Activated gamma-delta T cell treated with Interleukin-2 at 50 U/mL for 16 hours (primary cell): ENCODE measurements at places on chromosomes 2 and 18.

DNA sequence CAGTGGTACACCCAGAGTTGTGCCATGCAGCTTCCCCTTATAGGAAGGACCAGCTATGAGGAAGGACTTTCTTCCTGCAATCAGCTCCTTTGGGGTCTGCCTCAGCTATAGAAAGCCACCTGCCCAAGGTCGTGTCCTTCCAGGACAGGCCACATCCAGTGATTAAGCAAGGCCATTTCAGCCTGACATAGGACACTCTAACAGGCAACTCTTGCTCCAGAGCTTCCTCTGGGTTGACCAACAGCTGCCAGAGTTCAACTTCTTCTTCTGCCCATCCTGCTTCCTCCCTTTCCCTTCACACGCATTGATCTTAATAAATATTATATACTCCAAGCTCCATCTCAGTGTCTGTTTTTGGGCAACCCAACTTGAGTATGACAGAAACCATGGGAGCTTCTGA lies 12.8 kb downstream of the LRP2 start:
- DNase-seq: no peak

DNA sequence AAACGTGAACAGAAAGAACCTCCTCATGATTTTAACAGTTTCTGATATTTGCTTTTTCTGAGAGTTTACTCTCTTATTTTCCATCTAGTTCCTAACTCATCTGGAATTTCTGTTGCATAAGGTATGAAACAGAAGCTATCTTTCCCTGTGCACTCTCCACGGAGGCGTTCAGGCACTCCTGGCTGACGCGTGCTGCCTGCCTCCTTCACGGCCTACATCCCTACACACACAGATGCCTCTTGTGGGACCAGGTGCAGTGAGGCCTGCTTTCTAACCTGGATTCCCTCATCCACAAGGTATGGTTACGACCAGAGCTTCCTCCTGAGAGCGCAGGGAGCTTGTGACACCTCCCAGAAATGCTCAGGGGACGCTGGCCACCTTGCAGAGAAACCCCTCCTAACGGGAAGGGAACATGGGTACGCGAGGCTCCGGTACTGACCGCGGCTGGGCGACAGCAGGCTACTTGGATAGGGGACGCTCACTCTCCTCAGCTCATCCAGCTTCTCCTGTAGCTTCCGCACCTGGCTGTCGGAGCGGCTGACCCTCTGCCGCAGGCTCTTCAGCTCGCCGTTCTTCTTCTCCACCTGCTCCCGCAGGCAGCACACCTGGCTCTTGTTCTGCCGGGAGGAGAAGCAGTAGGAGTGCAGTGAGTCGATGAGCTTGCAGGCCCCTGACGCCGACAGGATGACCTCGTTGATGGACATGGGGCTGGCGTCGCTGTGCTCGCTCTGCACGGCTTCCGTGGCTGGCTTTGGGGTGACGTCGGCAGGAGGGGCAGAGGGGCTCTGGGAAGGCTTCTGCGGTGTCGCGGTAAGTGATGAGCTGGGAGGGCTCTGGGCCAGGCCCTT lies 4.3 kb downstream of the THAP4 start:
- DNase-seq: no peak

GRCh38 chr2:68714866-68715265 lies 19.7 kb upstream of the ARHGAP25 start:
- no peak for DNase-seq

- no peak for DNase-seq
Observed at GRCh38 chr2:46281939-46282338, 15.3 kb upstream of the EPAS1 start.

DNA sequence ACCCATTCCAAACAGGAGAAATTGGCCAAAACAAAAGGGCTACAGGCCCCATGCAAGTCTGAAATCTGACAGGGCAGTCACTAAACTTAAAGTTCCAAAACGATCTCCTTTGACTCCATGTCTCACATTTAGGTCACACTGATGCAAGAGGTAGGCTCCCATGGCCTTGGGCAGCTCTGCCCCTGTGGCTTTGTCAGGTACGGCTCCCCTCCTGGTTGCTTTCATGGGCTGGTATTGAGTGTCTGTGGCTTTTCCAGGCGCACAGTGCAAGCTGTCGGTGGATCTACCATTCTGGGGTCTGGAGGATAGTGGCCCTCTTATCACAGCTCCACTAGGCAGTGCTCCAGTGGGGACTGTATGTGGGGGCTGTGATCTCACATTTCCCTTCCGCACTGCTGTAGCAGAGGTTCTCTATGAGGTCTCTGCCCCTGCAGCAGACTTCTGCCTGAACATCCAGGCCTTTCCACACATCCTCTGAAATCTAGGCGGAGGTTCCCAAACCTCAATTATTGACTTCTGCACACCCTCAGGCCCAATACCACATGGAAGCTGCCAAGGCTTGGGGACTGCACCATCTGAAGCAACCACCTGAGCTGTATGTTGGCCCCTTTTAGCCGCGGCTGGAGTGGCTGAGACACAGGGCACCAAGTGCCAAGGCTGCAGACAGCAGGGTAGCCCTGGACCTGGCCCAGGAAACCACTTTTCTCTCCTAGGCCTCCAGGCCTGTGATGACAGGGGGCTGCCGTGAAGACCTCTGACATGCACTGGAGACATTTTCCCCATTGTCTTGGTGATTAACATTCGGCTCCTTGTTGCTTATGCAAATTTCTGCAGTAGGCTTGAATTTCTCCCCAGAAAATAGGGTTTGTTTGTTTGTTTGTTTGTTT lies 28.7 kb downstream of the PARD6G start:
- no peak for DNase-seq

GRCh38 chr2:44275927-44276303 lies 635 bp downstream of the SLC3A1 start:
- no peak for DNase-seq

- no peak for DNase-seq
Observed at GRCh38 chr2:10400002-10400401, 48.1 kb downstream of the ODC1 start.

GRCh38 chr2:95232232-95232631 lies 24.9 kb downstream of the ZNF892 start:
- DNase-seq: no peak

- DNase-seq: no peak
Observed at GRCh38 chr2:106868275-106868674, 17.7 kb downstream of the ST6GAL2 start.

DNA sequence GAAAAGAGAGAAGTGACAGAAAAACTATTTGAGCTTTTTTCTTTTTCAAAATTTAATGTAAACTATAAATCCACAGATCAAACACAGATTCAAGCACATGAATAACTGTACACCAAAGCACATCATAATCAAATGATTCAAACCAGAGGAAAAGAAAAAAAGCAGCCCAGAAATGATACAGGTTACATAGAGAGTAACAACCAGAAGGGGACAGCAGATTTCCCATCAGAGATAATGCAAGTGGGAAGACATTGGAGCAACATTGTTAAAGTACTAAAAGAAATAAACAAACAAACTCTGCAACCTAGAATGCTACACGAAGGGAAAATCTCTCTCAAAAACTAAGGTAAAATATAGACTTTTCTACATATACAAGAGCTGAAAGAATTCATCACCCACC lies 34.5 kb downstream of the CMPK2 start:
- no peak for DNase-seq

DNA sequence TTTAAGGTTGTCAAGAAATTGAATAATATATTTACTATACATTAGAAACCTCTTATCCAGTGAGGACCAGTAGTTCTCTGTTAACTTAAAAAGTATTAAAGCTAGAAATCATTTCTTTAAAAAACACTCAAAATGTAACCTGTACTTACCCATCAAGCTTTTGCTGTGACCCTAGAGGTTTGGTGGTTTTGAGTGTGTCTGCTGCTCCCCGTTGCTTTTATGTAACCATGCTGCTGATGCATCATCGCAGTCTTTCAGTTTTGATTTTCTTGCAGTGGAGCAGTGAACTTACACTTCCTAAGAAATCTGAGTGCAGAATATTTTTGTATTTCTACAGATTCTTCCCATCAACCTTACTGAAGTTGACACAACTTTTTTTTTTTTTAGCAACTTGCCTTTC lies 34.2 kb downstream of the MRPS9 start:
- peak; percentile 27 for DNase-seq

DNA sequence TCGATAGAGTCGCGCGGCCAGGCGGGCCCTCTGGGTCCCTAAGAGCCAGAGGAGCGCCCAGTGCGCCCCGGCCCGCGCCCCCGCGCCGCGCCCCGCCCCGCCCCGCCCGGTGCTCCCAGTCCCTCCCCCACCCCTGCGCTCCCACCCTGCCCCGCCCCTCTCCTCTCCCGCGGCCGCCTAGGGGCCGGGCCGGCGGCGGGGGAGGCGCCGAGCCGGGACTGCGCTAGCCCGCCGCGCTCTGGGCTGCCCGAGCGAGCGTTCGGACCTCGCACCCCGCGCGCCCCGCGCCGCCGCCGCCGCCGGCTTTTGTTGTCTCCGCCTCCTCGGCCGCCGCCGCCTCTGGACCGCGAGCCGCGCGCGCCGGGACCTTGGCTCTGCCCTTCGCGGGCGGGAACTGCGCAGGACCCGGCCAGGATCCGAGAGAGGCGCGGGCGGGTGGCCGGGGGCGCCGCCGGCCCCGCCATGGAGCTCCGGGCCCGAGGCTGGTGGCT lies at the start of gene GPC1:
TSS of gene GPC1 (plus strand) at position 207 of the 491 bp plus-strand sequence. CDS start at position 463, 256 bp downstream.
- DNase-seq: peak; percentile 37

- no peak for DNase-seq
Observed at GRCh38 chr2:36338827-36339145, 16.8 kb upstream of the CRIM1 start.

- no peak for DNase-seq
Observed at GRCh38 chr2:134934641-134935040, 16.0 kb downstream of the CCNT2 start.

DNA sequence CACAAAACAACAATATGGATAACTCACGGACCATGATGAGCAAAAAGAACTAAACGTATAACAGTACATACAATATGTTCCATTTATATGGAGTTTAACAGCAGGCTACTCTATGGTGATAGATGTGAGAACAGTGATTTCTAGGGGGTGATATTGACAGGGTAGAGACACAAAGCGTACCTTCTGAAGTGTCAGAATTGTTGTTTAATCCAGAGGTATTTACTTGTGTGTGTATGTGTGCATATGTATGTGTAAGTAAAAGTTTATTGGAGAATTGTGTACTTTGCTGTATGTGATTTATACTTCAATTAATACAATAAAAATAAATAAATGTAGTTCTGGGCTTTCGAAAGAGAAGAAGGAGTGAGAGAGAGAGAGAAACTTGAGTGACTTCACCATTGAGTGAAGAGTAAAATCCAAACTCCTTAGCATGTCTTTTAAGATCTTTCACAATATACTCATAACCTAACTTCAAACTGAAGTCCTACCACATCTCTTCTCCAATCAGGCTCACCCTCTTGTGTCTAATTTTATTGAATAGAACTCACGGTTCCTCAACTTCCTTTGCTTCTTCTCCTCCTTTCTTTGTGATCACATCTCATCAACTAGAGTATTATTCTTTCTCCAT lies 126.0 kb upstream of the KLF7 start:
- no peak for DNase-seq

GRCh38 chr2:85971366-85971765 lies 82.6 kb upstream of the ST3GAL5 start:
- no peak for DNase-seq

- no peak for DNase-seq
Observed at GRCh38 chr2:205593891-205594290, 88.4 kb upstream of the NRP2 start.

GRCh38 chr2:106961328-106961727 lies 75.4 kb upstream of the ST6GAL2 start:
- DNase-seq: no peak

GRCh38 chr2:126444512-126444911 lies 211.4 kb upstream of the GYPC start:
- DNase-seq: no peak

GRCh38 chr2:200578778-200579177 lies 7.0 kb upstream of the AOX1 start:
- no peak for DNase-seq

DNA sequence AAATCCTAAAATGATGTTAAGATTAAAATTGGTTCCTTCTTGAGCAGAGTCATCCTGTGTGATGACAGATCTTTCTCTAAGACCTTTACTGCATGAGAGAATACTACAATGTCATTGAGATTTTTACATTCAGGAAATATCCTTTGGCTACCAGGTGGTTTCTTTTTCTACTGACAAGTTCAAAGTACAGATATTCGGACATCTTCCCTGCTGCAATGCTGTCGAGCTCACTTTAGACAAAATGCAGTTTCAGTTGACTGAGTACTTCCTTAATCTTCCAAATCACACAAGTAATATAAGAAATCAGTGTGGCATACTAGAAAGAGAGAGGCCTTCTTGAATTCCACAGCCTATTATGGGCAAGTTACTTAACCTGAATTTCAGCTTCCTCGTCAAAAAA lies 207.9 kb upstream of the ACVR2A start:
- DNase-seq: no peak

GRCh38 chr2:1140389-1141003 lies 189.8 kb downstream of the SNTG2 start:
- DNase-seq: peak; percentile 41

- DNase-seq: no peak
Observed at GRCh38 chr2:6770006-6770405, 95.7 kb downstream of the CMPK2 start.

DNA sequence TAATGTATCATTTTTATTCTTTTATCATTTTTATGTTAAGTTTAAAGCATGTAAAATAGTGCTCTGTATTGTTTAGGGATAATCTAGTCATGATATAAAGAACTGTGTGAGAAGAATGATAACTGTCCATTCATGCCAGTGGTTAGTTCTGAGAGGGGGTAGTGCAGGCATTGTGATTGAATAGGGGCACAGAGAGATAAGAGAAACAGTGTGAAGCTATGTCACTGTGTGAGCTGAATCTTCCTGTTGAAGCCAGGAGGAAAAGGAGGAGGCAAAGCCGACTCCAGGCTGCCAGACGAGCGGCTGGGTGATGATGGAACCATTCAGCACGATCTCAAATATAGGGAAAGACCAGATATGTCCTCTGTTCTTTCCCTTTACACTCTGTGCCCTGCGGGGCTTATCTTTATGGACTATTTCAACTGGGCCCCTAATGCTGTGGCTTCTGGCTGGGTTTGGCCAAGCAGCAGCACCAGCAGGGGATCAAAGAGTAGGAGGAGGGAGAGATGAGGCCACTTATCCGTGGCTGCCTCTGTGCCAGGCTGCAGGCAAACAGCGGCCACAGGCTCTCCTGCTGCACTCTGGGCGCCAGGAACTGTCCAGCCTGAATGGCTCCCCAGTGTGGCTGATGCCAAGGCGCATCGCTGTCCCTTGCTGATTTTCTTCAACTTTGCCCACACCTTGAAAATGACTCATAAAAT lies 128.0 kb downstream of the SPP2 start:
- DNase-seq: no peak

DNA sequence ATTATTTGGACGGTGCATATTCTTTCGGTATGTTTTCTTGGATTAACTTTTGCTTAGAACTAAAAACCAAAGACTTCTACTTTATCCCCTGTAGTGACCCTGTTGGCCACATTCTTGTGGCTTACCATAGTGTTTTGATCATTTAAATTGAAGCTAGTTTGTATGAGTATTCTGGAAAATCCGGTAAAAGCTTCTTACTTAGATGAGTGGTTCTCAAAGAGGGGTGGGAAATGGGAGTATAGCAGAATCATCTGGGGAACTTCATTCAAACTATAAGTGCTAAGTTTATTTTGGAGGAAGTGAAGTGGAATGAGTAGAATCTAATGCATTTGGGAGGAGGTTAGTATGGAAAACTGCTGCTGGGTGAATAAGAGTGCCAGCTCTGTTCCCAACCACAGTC lies 3.8 kb downstream of the PPP1CB start:
- DNase-seq: no peak

GRCh38 chr2:198316852-198317396 lies 512.5 kb downstream of the PLCL1 start:
- no peak for DNase-seq

- no peak for DNase-seq
Observed at GRCh38 chr2:218832520-218832919, 917 bp upstream of the PRKAG3 start.
